SIG-M5 (cell line): ENCODE measurements at places on chromosomes 2 and 18.

DNA sequence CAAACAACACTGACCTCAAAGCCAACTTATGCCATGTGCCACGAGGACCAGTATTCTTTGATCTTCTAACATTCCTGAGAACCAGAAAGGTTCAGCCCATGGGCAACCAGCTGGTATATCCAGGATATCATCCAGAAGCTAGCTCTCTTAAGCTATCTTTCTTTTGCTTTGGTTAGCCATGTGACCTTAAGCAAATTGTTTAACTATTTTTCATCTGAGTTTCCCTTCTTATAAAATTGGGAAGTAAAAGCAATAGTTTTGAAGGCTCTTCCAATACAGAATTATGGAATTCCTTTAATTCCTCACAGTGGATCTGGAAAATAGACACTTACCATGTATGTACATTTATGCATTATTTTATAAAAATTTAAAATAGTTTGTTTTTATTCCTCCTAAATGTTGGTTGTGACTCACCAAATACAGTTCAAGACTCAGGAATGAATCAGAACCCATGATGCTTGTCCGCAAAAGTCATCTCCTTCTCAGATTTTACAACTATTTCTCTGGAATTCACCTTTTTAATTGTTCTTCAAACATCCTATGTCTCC lies 435.7 kb downstream of the ZEB2 start:
- no peak for DNase-seq

GRCh38 chr2:138853296-138853695 lies 73.1 kb upstream of the NXPH2 start:
- DNase-seq: no peak

GRCh38 chr2:231663458-231664212 lies 44.7 kb upstream of the PTMA start:
- DNase-seq: no peak

DNA sequence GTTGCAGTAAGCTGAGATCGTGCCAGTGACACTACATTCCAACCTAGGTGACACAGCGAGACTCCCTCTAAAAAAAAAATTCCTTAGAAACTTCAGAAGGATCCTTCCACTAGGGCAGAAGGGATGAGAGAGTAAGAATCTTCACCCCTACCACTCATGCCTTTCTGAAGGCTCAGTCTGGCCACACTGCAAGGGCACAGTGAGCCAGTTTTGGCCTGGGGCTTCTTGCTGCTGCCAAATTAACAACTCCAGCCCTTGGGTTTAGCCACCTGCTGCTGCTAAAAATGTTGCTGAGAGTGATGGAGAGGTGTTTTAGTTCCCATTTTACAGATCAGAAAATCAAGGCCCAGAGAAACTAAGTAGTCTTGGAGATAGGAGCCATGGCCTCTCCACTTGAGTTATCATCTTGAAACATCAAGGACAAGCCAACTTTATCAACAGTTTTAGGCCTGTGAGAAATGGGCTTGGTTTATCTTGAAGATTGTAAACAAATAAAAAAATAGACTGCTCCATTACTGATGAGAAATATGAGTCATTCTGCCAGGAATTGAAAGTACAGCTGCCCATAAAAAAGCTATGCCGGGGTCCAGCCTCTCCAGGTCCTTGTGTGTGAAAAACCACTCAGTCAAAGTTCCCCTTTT lies 31.9 kb upstream of the CASP8 start:
- DNase-seq: no peak

GRCh38 chr2:63658176-63658968 lies 69.6 kb downstream of the MDH1 start:
- no peak for DNase-seq

GRCh38 chr2:169673921-169674320 lies 20.3 kb downstream of the CFAP210 start:
- no peak for DNase-seq

- DNase-seq: no peak
Observed at GRCh38 chr2:24877646-24878045, 42.4 kb downstream of the ADCY3 start.

DNA sequence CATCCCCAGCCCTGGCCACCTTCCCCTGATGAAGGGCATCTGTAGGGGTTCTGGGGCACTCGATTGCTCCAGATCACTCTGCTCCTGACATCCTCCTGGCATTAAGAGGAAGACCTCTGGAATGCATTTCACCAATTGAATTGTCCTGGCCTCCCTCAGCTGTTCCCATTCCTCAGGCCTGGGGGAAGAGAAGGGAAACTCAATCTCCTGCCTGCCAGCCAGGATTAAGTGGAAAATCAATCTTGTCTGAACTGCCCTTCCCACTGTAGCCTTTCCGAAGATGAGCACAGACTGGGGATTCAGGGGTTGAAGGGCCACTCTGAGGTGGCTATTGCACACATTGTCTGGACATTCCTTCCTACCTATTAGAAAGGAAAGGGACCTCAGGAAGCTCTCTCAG lies 99.8 kb downstream of the ALK start:
- DNase-seq: no peak

- DNase-seq: no peak
Observed at GRCh38 chr18:9760641-9761040, 52.5 kb downstream of the RAB31 start.

- DNase-seq: no peak
Observed at GRCh38 chr2:142843731-142844130, 33.7 kb upstream of the KYNU start.

DNA sequence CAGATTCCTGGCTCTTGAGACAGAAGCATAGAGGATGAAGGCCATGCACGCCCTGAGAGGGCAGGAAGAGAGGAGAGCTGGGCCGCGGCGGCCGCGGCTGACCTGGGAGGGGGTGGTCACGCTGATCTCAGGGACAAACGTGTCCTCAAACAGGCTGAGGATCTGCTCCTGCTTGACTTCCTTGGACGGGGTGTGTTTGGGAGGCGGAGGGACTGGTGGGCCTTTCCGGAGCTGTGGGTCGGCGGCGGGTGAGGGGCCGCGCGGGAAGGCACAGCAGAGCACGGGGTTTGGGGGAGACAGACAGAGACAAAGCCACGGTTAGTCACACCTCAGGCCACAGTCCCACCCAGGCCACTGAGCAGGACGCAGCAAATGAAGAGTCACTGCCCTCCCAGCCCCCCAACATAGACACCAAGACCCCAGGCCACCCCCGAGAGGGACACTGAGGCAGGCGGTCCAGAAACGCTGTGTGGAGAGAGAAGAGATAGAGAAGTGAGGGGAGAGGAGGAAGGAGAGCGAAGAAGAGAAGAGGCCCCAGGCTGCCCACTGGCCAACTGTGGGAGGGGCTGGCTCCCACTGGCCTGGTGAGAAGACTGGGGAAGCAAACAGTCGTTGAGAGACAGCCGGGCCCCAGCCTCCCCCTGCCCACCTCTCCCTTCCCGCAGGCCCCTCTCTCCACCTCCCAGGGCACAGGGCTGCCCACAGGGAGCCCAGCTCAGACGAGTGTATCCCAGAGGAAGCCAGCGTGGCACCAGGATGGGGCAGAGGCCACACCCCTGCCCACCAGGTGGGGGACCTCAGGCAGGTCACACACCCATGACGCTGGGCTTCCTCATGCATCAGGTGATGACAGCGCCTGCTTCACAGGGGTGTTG lies 49.3 kb downstream of the BIN1 start:
- no peak for DNase-seq

- DNase-seq: no peak
Observed at GRCh38 chr2:161418715-161419637, 2.9 kb downstream of the TBR1 start.

- no peak for DNase-seq
Observed at GRCh38 chr2:12430407-12431133, 286.2 kb upstream of the TRIB2 start.

DNA sequence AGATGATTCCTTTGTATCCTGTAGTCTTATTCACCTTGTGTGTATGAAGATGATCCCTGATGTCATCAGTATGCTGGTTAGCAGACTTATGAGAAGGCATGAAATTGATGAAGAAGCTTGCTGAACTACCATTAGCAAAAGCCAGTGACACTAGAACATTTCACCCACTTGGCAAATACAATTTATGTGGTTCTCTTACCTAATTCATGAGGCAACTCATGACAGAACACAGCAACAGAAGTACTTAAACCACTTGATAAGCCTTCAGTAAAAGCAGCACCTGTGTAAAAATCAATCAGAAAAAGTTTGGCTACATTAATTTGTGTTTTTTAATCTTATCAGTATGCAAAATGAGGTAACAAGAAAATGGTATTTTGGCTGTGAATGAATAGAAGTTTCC lies 16.8 kb downstream of the SLC39A6 start:
- DNase-seq: no peak

DNA sequence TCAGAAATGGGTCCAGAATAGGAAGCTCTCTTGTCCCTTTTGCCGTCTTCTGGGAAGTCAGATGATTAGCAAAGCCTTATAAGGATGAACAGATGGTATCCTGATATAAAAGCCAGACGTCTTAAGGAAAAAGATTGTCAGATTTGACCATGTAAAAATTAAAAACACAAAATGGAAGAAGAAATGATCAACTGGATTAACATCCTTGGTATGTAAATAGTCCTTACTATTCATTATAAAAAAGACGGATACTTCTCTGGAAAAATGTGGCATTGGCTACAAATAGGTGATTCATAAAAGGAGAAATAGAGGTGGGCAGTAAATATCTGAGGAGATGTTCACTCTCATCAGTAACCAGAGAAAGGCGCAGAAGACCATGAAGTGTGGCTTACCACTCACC lies 33.7 kb upstream of the SCLY start:
- DNase-seq: no peak

- DNase-seq: no peak
Observed at GRCh38 chr2:46923041-46923528, 7.5 kb upstream of the MCFD2 start.

GRCh38 chr2:56099963-56100362 lies 83.8 kb upstream of the CCDC85A start:
- DNase-seq: no peak

DNA sequence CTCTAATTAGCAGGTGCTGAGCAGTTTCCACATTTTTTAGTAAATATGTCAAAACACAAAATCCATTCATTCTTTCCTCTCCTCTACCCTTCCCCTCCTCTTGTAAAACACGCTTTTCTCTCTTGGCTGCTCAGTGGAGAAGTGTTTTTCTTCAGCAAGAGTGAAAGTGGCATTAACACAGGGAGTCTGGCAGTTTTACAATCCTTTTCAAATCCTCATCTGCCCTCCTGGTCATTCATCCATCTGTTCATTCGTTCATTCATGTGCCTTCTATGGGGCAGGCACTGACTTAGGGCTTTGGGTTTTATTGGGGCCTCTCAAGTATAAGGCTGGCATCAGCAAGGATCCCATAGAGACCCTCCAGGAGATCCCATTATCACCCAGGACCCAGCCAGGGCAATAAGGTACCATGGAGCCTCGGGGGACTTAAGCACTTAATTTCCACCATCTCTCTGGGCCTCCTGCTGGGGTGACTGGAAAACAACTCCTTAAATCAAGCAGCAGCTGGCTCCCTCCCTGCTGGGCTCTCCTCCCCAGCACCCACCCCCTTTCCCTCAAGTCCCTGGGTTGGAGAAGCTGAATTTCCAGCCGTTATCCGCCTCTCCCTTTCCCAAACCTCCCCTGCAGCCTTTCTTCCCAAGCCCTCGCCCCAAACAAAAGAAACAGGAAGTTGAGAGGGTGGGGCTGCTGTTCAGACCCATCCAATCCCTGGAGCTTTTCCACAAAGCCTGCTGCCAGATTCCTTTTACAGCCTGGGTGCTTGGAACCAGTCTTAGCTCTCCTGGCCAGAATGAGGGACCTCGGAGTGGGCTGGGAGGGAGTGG lies 32.6 kb downstream of the MARCHF4 start:
- DNase-seq: no peak

GRCh38 chr2:235984552-235984951 lies 183.6 kb downstream of the GBX2 start:
- no peak for DNase-seq

GRCh38 chr18:78787751-78788150 lies 191.9 kb upstream of the SALL3 start:
- DNase-seq: no peak

DNA sequence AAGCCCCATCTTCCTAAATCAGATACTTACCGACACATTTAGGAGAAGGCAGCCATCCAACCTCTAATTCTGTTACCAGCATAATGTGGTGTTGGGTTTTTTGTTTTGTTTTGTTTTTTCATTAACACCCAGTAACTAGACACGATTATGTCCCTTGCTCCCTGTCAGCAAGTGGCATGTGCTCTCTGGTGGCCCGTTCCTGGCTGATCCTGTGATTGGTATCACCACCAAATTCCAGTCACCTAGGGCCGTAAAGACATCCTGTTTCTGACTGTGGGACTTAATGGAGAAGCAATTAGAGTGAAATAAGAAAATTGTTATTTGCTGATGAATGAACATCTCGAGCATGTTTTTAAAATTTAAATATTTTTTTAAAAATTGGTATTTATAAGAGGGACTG lies 5.9 kb upstream of the DLX1 start:
- no peak for DNase-seq

DNA sequence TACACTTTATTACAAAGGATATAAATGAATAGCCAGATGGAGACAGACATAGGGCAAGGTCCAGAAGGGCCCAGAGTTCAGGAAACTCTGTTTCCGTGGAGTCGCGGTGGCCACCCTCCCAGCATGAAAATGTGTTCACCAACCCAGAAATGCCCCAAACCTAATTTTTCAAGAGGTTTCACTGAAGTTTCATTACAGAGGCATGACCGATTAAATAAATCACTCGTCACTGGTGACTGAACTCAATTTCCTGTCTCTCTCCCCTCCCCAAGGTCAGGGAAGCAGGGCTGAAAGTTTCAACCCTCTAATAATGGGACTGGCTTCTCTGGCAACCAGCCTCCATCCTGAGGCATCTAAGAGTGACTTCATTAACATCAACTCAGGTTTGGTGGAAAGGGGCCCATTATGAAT lies 22.4 kb downstream of the USP40 start:
- DNase-seq: no peak

DNA sequence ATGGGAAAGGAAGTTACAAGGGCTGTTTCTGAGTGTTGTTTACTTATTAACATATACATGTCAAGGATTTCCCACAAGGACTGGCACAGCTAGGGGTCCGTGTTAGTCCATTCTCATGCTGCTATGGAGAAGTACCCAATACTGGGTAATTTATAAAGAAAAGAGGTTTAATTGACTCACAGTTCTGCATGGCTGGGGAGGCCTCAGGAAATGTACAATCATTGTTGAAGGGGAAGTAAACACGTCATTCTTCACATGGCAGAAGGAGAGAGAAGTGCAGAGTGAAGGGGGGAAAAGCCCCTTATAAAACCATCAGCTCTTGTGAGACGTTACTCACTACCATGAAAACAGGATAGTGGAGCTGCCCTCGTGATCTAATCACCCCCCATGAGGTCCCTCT lies 128.9 kb upstream of the CELF4 start:
- DNase-seq: no peak

- DNase-seq: no peak
Observed at GRCh38 chr2:105541189-105542050, 142.6 kb upstream of the FHL2 start.
